Endothelial cell (in vitro differentiated cells): ENCODE measurements at places on chromosomes 4 and X.

DNA sequence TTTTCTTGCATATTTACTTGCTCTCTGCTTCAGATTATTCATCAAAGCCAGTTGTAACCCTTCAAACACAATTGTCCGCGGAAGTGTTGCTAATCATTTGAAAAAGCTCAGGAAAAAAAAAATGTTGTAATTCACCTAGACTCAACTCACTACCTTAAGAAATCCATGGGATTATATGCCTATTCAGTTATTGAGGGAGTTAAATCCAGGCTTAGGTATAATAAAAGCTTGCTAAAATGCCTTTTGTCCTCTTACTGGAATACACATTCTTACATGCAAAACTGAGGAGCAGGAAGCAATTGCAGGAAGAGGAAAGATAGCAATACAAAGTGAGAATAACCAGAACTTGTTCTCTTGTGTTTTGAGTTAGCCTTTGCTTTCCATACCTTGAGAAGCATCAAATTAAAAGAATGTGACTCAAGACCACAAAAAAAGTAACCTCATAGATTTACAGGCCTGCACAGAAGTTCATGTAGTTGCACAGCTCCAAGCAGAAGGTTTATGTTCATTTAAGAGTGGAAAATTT is 91.4 kb upstream of the FAM241A start:
- no peak for DNase-seq

GRCh38 chr4:23382879-23383278 is 507.0 kb downstream of the PPARGC1A start:
- no peak for DNase-seq

DNA sequence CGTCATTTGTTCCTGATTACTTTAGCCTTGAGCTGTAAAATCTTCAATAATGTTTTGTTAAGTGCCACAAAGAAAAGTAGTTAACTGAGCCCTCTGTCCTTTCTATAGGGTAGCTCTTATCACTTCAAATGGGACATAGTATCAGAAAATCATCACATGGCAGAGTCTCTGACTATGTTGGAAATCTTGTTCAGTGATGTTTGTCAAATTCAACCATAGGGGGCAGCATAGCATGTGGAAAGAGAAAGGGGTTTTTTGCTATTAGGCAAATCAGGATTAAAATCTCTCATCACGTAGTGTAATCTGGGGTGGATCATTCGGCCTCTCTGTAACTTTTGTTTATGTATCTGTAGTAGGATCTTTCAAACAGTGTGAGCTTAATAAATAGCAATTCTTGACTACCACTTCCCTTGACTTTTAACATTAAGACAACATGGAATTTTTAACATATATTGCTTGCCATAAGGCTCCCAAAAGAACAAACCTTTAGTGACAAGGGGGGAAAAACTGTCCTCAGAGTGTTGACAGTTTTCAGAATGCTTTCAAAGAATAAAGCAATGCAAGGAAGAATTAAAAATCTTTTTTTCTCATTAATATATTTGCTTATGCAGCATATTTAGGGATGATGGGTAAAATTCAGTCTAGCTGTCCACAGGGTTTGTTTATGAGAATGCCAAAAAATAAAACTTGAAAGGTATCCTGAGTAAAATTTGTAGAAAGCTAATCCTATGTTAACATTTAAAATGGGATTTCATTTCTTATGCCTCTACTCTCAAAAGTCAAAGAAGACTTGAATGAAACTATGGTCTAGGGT is 127.2 kb downstream of the FBXW7 start:
- DNase-seq = peak; percentile 22

DNA sequence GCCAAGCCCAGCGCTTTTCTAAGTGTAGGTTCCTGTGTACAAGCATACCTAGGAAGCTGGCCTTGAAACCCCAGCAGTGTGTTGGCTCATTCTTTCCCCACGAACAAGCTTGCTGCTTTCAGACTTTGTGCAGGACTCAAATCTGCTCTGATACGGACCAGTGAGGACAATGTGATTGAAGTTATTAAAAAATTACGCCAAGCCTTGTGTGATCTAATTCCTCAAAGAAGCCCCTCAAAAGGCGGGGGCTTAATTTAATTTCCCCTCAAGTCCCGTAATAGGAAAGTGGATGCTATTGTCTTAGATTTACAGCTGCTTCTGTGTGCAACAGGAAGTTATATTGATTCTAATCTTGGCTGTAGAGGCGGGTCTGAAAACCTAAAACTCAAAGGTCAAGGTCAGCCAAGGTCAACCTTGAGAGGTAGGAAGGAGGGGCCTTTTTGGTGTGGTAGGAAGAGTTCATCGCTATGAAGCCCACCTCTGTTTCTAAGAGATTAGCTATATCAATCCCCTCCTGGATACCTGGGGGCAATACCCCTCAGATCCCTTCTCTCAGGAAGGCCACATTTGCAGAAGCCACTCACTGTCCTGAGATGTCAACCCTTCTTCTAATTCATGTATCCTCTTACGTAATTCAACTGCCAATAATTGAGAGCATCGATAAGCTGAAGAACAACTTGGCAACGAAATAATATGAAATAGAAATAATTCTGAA is 45.1 kb downstream of the TBC1D9 start:
- DNase-seq = no peak

GRCh38 chrX:150074175-150074574 is 135.9 kb upstream of the EOLA2 start:
- no peak for DNase-seq

- DNase-seq = no peak
These were observed 78.0 kb downstream of the CHRNA9 start for GRCh38 chr4:40412866-40413795.

GRCh38 chrX:123303429-123303828 is 119.4 kb downstream of the GRIA3 start:
- DNase-seq = no peak

DNA sequence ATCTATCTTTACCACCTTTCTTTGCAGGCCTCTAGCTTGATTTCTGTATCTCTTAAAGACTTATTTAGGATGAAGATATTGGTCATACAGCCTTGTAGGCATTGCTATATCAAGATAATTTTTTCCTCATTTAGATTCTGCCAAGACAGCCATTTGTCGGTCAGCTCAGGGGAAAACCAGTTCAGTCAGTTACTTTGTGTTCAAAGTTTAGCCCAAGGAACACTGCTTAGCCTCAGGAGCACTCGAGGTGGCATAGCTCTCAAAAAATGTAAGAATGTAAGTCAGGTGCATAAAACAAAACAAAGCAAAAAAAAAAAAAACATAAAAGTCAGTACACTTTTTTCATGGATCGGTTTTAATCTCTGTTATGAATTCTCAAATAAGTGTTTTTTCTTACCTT is 43.4 kb downstream of the NRK start:
- DNase-seq = no peak

GRCh38 chrX:110745288-110745687 is 50.3 kb downstream of the CHRDL1 start:
- no peak for DNase-seq

DNA sequence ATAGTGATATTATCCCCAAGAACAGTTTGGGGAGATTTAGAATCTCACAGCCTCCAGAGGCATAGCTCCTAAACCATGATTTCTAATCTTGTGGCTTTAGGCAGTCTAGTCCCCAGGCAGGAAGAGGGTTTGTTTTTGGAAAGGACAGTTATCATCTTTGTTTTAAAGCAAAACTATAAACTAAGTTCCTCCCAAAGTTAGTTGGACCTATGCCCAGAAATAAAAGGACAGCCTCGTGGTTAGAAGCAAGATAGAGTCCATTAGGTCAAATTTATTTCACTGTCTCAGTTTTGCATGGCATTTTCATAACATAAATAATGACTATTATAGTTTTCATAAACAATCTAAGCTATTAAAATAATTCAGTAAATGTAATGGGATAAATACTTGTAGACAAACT is 120.5 kb downstream of the MAGEC2 start:
- no peak for DNase-seq

- DNase-seq = no peak
These were observed 25.6 kb downstream of the NR0B1 start for GRCh38 chrX:30283456-30284200.

GRCh38 chrX:37942170-37942569 is 64.2 kb upstream of the SYTL5 start:
- DNase-seq = no peak

DNA sequence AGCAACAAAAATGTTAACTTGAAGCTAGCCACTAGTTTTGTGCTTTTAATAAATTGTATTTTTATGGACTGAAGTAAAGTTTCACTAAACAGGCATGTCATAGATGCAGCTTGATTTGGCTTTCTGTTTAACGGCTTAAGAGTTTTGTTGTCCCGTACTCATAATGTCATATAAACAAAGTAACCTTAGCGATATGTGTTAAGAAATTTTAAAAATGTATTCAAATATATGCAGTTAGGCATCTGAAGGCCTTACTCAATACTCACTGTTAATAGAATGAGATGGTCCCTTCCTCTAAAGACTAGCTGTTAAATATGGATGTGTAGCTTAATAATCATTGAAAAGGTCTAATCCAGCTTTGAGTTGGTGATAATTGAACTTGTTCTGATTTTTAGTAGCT is 1.0 kb upstream of the SCLT1 start:
- no peak for DNase-seq

- DNase-seq = no peak
These were observed 35.8 kb downstream of the UNC5C start for GRCh38 chr4:95513022-95513421.

DNA sequence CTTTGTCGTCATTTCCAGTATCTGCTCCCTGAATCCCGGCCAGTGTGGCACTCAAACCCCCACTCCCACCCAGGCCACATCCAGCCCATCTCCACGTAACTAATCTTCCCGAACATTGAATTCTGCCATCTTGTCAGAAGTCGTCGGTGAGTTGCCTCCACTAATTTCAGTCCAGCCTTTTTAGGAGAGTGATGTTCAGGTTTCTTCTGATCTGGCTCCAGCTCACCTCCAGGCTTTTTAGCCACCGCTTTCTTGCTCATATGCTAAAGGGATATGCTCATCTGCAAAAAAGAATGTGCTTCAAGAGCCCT is 1.3 kb downstream of the TMEM165 start:
- no peak for DNase-seq

GRCh38 chrX:119094819-119095218 is 22.0 kb downstream of the CT47C1 start:
- DNase-seq = no peak

GRCh38 chr4:48780865-48781214 is 761 bp upstream of the FRYL start:
- DNase-seq = no peak

- DNase-seq = no peak
These were observed 16.7 kb downstream of the LGI2 start for GRCh38 chr4:25013756-25014661.
